Gastrocnemius medialis (tissue), 4 donors: ENCODE measurements at places on chromosomes 7 and 10.
A peak's percentile ranks its signal among the peaks of the same experiment; 100 is the strongest.

GRCh38 chr10:89566095-89566950 is 30.9 kb upstream of the SLC16A12 start:
- no peak for DNase-seq

DNA sequence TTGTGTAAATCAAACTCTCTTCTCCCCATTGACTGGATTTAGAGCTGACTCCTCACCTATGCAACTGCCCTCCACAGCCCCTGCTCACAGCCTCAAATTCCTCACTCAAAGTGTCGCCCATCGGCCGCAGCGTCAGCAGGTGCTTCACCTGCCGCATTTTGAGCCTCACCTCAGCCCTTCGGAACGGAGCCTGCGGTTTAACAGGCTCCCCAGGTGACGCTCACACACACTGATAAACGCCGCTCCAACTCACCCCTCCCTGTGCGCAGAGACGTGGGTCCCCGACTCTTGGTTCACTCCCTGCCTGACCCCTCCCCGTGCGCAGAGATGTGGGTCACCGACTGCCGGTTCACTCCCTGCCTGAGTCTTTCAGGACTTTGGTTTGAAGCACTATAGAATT is 57.1 kb downstream of the CARD11 start:
- no peak for DNase-seq

DNA sequence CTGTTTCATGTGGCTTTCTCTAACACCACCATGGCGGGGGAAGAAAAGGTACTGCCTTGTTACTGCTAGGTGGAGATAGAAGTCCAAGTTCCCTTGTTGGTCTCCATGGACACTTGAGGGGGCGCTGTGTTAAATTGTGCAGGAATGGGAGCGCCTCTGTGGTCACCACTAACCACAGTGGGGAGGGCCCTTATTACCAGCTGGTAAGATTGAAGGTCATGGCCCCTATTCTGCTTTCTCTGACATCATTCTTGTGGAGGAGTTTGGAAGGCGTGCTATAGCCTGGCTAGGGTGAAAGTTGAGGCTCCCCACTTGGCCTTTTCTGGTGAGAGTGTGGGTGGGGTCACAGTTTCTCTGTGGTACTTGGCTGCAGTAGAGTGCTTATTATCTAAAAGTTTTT is 14.9 kb upstream of the MXI1 start:
- DNase-seq = no peak

- no peak for DNase-seq
These were observed 2.8 kb downstream of the FAM20C start for GRCh38 chr7:195010-195829.

DNA sequence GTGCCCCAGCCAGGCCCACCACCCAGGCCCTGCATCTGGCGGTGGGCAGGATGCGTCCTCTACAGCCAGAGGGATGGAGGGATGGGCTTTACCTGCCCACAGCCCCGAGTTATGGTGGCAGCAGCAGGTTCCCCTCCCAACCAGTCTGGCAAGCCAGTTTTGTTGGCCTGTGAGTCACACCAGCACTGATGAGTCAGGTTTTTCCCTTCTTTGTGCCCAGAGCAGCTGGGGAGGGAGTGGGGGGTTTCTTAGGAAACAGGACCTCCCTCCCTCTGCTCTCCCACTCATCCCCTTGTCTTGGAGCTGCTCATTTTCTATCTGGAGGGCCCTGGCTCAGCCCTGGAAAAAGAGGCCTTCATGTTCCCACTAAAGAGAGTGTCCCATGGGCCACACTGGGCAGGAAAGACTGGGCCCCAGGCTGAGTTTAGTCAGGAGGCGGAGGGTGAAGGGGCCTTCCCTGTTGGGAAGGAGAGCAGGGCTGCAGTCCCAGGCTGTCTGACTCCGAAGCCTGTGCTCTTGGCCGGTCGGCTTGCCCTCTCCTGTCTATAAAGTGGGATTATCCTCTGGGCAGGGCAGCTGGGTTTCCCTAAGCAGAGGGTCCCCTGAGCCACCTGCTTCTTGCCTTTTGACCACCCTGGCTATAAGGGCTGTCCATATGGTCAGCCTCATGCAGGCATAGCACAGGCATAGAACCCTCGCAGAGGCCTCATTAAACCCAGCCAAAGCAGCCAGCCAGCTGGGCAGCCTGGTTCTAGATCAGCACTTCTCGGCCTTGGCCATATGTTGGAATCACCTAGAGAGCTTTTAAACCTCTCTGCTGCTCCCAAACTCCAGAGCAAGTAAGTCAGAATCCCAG is 30.2 kb upstream of the ANKRD2 start:
- DNase-seq = peak; percentile 65

DNA sequence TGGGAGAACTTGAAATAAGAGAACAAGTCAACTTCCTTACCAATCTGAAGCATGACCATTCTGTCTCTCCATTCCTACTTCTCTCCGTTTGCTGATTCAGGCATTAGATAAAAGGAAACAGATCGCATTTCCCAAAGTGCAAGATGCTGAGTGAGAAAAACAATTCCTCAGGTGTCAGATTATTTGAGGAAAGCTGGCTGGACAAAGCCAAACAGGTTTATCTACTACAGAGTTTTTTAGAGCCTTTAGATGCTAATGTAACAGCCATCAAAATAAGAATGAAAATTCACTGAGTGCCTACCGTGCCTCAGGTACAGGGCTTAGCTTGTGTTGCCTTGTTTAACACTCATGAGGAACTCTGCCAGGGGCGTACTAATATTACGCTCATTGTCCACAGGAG is 135.9 kb upstream of the MBL2 start:
- DNase-seq = no peak
